Epithelial cell of prostate (primary cell): ENCODE measurements at places on chromosomes 5 and 9.

- DNase-seq = no peak
Measured at GRCh38 chr5:73506459-73506955, 8.3 kb downstream of the BTF3 start.

DNA sequence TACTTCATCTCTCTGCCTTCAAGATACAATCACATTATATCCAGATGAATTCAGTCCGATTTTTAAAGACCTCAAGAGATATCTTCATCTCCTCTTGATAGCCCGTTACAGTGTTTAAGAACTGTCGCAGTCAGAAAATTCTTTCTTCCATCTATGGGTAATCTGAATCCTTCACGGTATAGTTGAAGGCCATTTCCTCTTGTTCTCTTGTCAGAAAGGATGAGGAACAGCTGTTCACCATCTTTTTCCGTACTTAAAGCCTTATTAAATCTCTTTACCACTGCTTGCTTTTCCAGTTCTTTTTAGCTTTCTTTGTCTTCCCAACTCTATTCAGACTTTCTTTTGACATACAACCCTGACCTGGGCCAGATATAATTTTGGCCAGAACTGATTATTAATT, 121.8 kb downstream of the XRCC4 start:
- no peak for DNase-seq

- no peak for DNase-seq
Measured at GRCh38 chr5:139523635-139524445, 37.3 kb upstream of the UBE2D2 start.

DNA sequence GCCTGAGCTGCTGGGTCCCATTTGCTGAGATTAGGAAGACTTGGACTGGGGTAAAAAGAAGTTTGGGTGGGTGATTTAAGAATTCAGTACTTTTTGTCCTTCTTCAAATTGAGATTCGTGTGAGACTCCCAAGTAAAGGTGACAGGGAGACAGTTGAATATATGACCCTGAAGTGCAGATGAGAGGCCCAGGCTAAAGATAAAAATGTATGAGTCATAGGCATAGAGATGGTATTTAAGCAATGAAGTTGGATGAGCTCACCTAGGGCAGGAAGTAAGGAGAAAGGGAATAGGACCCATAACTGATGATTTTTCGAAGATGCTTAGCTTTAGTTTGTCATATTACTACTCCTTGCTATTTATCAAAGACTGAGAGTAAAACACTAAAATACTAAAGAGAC, 255.9 kb upstream of the ADRA1B start:
- no peak for DNase-seq

GRCh38 chr9:107886826-107887225, 397.3 kb upstream of the KLF4 start:
- no peak for DNase-seq

DNA sequence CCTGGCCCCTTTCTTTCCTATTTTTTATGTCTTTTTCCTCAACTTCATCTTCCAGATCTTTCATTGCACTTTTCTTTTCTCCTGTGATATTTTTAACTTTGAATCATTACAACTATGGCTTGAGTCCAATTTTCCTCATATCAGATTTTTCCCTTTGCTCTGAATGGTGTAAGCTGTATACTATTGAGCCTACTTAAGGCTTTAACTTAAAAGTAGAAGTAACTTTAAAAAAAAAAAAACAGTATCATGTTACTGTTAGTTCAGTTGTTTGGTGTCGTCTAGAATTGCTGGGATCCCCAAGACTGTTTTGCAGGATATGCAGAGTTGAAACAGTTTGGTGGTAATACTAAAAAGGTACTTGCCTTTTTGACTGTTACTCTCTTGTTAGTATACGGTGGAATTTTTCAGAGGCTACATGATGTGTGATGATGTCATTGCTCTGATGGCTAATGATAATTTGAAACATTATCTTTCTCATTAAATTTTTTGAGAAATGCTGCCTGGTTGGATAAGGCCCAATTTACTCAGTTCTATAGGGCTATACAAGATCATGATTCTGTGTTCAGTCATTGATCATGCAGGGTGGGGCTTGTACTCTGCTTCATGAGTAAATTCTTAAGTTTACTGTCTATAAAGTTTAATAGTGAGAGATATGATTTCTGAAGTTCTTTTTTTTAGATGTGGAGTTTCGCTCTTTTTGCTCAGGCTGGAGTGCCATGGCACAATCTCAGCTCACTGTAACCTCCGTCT, 8.8 kb downstream of the NAA35 start:
- no peak for DNase-seq

GRCh38 chr9:79756414-79756813, 184.6 kb downstream of the TLE4 start:
- DNase-seq = no peak

- no peak for DNase-seq
Measured at GRCh38 chr9:114894609-114895433, 35.6 kb downstream of the TNFSF8 start.

GRCh38 chr9:134187110-134187531, 22.8 kb upstream of the RNU6ATAC start:
- no peak for DNase-seq
